ENCODE measurements at places on chromosomes 7 and 10.

- no peak for DNase-seq
Measured at GRCh38 chr10:122649903-122650302, 49.7 kb downstream of the C10orf120 start.

- DNase-seq, result peak; percentile 95
Measured at GRCh38 chr10:93383562-93383981, 98.6 kb downstream of the MYOF start.

GRCh38 chr7:124338861-124339260, 306.0 kb upstream of the TMEM229A start:
- DNase-seq, result no peak

DNA sequence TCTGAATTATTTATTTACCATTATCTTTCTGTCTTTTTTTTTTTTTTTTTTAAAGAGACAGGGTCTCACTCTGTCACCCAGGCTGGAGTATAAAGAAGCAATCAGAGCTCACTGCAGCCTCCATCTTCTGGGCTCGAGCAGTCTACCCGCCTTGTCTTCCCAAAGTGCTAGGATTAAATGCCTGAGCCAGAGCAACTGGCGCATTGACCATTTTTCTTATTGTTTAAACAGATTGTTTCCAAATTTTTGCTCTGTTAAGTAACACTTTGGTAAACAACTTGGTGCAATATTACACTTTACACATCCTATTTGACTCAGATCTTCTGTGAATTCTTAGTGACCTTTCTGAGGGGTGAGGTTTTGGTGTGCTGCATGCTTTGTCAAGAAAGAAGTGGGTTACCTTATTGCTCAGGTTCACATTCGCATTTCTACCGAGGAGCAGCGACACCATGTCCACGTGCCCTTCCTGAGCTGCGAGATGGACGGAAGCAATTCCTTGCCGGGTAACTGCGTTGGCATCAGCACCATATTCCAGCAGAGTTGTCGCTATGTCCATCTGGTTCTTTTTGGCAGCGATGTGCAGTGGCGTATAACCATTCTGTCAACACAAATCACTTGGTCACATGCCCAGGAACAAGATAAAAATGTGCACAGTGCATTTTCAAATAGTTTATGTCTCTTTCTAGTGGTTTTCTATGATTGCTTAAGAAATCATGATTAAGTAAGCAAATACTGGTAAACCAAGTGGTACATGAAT, 203.2 kb downstream of the ANK3 start:
- no peak for DNase-seq

Data from fibroblast of skin of right quadriceps (primary cell).